GM18507 (cell line): ENCODE measurements at places on chromosomes 6 and 20.

- DNase-seq = no peak
Measured at GRCh38 chr20:1291191-1291741, 25.2 kb downstream of the SNPH start.

DNA sequence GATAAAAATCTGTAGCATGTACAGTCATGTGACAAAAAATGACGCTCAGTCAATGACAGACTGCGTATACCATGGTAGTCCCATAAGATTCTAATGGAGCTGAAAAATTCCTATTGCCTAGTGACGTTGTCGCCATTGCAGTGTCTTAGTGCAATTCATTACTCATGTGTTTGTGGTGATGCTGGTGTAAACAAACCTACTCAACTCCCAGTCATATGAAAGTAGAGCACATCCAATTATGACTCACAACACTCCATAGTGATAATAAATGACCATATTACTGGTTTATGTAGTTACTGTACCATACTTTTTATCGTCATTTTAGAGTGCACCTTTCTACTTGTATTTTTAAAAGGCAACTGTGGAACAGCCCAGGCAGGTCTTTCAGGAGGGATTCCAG lies 45.0 kb downstream of the TFAP2A start:
- DNase-seq = no peak

GRCh38 chr6:32589596-32590449 lies at the start of gene HLA-DRB1:
HLA-DRB1 (minus strand) TSS chr6:32589848; CDS start chr6:32589742, 106 bp downstream.
- DNase-seq = no peak

DNA sequence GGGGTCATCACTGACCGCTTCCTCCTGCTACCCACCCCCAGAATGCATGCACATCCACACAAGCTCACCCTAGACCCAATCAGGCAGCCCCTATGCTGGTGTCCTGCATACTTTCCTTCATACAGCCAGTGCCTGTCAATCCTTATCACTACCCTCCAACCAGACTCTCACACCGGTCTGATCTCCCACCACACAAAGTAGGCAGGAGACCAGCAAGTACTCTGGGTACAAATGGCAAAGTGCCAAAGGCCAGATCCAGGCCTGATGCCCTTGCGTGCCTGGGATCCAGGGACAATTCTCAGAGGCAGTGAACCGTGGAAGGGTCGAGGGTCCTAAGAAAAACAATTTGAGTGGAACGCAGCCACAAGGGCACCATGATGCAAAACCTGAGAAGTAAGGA lies 114.2 kb downstream of the HIVEP2 start:
- no peak for DNase-seq

- DNase-seq = no peak
Measured at GRCh38 chr20:12775041-12775440, 233.7 kb upstream of the SPTLC3 start.

DNA sequence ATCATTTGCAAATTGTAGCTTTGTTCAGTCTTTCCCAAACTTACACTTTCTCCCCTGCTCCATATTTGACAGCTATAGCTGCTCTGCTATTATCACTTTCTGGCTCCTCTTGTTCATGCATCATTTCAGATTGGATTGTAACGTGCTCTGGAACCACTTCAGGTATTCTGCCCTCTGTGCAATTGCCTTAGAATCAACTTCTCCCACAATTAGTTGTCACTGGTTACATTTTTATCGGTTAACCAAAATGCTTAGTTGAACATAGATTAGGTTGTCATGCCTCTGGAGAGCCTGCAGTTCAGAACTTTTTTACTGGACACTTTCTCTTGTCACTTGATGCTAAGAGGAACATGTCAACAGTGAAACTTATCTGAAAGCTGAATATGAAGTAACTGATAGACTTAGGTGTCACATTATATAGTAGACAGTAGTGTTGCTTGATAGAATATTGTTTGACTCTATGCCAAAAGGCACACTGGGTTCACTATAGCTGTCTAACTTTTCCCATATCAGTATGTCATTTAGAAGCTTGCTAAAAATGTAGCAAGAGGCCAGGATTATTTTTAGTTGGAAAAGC lies 127.7 kb upstream of the PTPRK start:
- DNase-seq = no peak
